Progenitor cell of endocrine pancreas (in vitro differentiated cells): ENCODE measurements at places on chromosomes 2 and 18. TPM values are rescaled to one million over a fixed set of nuclear protein-coding genes. Genes with fewer than 3 reads are reported as not detected.

GRCh38 chr18:25827961-25828561 is 262.4 kb downstream of the SS18 start:
- DNase-seq = no peak

DNA sequence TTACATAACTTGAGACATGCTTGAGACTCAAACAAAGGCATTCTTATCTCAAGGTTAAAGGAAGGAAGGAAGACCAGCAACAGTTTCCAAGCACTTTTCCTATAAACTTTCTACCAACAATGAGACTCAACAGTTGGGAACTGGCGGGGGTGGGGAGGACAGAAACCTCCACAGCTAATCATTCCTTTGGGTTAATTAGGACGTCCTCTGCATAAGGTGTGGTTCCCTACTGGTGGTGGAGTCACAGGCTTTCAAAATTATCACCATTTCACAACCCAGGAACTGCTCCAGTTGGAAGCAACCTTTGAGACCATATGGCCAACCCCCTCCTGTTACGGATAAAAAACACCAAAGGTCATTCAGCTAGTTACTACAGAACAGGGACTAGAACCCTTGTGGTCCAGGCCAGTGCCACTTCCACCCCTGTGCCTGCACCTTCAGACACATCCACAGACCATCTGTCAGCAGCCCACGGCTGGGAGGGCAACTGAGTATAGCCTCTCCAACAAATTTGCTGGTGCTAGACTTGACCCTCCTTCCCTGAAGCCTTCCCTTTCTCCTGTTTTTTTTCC is 30.1 kb upstream of the ATL2 start:
- DNase-seq = no peak

DNA sequence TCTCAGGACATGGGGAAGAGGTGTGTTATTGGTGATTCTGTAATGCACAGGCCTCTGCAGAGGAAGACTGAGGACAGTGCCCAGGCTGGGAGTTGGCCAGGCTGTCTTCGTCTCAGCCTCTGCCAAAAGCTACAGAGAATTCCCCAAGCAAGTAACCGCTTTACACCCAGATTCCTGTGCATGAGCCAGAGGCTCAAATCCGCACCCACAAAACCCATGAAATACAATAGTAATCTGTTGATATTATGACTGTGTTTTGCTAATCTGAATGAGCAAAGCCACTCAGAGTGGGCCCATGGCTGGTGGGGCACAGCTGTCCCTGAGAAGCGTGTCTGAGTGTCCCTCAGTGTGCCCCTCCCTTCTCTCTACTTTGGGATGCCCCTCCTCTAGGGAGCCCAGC is 149.5 kb upstream of the PXDN start:
- no peak for DNase-seq

DNA sequence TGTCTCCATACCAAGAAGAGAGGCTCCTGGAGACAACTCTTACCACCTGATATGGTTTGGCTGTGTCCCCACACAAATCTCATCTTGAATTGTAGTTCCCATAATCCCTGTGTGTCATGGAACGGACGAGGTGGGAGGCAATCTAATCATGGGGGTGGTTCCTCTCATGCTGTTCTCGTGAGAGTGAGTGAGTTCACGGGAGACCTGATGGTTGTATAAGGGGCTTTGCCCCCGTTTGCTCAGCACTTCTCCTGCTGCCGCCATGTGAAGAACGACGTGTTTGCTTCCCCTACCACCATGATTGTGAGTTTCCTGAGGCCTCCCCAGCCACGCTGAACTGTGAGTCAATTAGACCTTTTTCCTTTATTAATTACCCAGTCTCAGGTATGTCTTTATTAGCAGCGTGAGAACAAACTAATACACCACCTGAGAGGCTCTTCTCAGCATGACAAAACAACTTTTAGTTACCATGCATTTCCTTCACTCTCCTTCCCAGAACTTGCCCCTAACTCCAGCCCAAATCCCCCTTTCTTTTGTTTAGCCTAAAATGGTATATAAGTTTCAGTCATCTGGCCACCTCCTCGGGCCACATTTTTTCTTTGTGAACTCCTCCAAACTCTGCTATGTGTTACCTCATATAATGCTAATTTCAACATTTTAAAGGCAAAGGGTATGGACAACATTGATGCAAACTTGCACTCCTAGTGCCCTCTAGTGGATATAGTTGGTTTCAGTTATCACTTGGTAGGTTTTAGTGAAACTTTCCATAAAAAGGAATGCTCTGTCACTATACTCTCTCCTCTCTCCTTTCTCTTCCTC is 58.6 kb upstream of the SLC25A52 start:
- no peak for DNase-seq

GRCh38 chr18:35432565-35433001 is 55.4 kb upstream of the ZNF396 start:
- no peak for DNase-seq

DNA sequence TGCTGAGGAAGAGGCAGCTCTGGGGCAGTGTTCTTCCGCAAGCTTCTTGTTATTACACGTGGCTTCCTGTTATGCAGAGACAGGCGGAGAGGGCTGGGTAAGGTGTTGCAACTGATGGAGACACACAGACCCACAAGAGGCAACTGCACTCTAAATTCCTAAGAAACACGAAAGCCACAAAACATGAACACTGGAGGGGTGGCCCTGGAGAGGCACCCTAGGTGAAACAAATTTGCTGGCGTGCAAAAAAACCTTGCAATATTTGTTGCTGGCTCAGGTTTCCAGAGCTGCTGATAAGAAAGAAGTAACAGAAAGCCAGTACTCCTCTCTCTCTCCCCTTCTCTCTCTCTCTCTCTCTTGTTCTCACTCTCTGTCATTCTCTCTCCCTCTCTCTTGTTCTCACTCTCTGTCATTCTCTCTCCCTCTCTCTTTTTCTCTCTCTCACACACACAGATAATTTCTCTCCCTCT is 31.8 kb downstream of the ARHGAP25 start:
- DNase-seq = no peak

GRCh38 chr2:127058246-127058953 is 48.6 kb downstream of the BIN1 start:
- no peak for DNase-seq

- DNase-seq = no peak
Observed at GRCh38 chr2:161044921-161045320, 115.3 kb upstream of the TANK start.

GRCh38 chr18:74333091-74333490 is 17.5 kb downstream of the C18orf63 start:
- DNase-seq = no peak

DNA sequence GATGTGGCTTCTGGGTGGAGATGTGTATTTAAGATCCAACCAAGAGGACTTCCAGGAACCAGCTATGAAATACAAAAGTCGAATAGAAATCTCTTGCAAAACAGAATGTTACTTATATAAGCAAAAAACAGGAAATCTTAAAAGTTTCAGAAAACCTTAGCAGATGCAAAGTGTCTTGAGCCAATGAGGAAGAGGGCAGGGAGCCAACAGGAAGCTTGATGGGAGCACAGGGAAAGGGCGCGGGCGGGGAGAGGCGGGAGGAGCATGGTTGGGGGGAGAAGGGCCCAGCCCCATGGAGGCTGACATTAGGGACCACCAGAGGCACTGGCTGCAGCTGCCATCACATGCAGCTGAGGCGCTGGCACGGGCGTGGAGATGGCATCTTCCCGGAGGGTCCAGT is 203.3 kb downstream of the SNTG2 start:
- DNase-seq = no peak

- DNase-seq = no peak
Observed at GRCh38 chr2:188969651-188970050, 4.5 kb upstream of the COL3A1 start.

GRCh38 chr2:215439980-215440512 is 4.2 kb upstream of the FN1 start:
- DNase-seq = no peak

GRCh38 chr2:82198809-82199492 is 1894.4 kb upstream of the LRRTM1 start:
- no peak for DNase-seq

DNA sequence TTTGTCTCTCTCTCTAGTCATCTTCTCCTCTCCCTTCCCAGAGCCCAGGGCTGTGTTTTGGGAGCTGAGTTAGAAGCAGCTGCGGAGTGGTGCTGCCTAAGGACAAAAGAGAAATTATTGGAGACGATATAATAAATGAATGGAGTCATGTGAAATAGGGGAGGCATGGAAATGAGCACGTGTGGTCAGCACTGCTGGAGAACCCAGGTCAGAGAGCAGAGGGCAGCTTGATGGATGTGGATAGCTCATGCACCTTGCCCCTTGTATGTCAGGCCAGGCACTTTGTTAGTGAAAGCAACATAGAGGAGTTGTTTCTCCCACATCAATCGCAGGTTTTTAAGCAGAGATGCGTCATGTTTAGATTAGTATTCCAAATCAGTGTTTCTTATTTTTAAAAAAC is 15.7 kb downstream of the TTR start:
- DNase-seq = no peak

DNA sequence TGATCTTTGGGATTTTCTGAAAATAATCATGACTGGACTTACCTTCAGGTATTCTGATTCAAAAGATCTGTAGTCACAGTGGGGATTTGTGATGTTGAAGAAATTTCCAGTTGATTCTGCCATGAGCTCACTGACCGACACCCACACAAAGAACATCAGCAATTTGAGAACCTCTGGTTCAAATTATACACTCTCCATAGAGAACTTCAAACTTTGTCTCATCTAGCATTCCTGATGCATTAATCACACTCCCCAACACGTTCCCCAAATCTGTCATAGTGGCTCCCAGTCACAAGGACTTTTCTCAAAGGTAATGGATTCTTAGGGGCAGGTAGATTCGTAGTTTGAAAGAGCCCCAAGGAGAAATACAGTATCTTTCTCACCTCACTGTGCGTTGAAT is 584.3 kb downstream of the FBXO15 start:
- DNase-seq = no peak

DNA sequence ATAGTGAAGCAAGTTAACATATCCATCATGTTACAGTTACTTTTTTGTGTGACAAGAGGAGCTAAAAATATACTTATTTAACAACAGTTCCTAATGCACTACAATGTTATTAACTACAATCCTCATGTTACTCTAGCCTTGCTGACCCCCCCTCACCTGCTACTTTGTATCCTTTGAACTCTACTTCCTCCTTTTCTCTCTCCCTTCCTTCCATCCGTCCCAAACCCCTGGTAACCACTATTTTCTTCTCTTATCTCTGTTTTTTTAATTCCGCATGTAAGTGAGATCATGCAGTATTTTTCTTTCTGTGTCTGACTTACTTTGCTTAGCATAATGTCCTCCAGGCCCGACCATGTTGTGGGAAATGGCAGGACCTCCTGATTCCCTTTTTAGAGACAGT is 59.4 kb downstream of the NPAS2 start:
- DNase-seq = no peak

- no peak for DNase-seq
Observed at GRCh38 chr2:68774569-68775271, 40.1 kb downstream of the ARHGAP25 start.

DNA sequence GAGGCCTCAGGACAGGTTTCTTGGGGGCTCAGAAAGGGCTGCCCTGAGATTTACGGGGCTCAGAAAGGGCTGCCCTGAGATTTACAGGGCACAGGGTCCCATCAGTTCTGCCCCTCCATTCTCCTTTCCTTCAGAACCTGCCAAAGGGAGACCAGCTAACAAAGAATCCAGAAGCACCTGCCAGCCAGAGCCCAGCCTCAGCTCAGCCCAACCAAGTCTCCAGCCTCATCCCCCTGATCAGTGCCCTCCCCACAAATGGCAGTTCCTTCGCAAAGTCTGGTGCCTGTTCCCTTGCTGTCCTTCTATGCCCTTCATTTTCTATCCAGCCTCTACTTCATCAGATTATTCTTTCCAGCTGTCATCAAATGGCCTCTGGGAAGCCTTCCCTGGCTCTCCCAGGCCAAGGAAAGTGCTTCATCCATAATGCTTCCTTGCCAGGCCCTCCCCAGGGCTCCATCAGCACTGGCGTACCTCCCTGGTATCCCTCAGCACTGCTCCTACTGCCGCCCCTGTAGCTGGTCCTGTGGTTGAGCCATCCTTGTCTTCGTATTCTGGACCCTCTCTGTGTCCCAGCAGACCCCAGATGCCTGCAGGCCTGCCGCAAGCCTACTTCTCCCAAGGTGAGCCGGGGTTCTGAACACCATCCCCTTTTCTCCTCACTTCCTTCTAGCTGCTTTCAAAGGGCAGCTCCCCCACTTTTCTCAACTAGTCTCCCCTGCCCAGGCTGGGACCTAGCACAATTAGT is 96.2 kb upstream of the EPAS1 start:
- no peak for DNase-seq

DNA sequence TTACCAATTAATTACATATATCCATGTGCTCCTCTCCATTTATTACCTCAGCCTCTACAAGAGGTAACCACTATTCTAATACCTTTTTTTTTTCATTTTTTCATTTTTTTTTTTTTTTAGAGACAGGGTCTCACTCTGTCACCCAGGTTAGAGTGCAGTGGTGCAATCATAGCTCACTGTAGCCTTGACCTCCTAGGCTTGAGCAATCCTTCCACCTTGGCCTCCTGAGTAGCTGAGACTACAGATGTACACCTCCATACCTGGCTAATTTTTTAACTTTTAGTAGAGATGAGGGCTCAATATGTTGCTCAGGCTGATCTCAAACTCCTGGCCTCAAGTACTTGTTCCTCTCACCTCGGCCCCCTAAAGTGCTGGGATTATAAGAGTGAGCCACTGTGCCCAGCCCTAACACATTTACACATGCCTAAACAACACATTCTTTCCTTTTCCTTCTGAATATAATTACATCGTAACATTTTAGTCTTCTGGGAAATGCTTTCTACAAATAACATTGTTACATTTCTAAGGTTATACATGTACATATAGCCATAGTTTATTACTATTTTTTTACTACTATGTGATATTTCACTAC is 10.5 kb downstream of the PPIL3 start:
- DNase-seq = no peak

- DNase-seq = no peak
Observed at GRCh38 chr2:105100046-105100840, 62.4 kb downstream of the MRPS9 start.

- no peak for DNase-seq
Observed at GRCh38 chr2:215772003-215772402, 241.3 kb downstream of the MREG start.

OTOS gene
- not detected in 2 replicates for total RNA-seq

SIGLEC15 gene
- not detected in 2 replicates for total RNA-seq

LONRF2 gene
- 8.4 and 9.2 TPM in 2 replicates for total RNA-seq

ASB18 gene
- not detected in 2 replicates for total RNA-seq

AQP12A gene
- not detected in 2 replicates for total RNA-seq

ARHGAP25 gene
- total RNA-seq = 1.3 and 1.8 TPM in 2 replicates

DCDC2C gene
- total RNA-seq = not detected in 2 replicates

ERBB4 gene
- total RNA-seq = 43.8 and 51.7 TPM in 2 replicates

EFR3B gene
- 22.1 and 23.3 TPM in 2 replicates for total RNA-seq

MSGN1 gene
- total RNA-seq = not detected in 2 replicates
